ENCODE measurements at places on chromosomes 13 and 19.

DNA sequence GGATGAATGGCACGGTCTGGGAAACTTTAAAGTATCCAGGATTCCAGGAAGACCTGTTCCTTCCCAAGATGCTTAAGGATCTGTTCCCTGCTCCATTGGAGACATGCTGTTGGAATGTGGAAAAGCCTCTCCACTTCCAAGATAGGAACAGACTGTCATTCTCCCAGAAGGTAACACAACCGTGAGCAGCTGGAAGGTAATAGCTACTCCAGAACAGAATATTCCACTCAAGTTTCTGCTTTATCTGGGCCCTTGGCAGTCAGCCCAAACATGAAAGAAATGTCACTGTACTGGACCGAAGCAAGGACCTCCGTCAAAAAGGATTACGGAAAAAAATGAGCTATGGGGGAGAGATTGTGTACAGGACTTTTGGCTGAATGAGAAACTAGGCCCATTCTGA, 420.9 kb upstream of the NBEA start:
- DNase-seq, result no peak

DNA sequence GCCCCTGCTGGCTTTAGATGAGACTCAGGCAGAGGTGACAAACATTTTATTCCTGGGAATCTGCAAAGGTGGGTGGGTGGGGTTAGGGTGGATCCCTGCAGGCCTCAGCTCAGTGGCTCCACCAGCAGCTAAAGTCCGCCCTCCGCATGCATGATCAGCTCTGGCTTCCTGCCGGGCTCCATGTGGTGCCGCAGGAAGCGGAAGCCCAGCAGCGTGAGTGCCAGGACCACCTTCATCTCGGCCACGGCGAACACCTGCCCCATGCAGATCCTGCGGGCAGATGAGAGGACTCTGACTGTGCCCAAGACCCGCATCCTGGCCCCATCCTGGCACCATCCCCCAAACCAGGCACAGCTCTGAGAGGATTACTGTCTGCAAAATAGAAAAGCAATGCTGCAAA, 26.3 kb downstream of the CYP4F2 start:
- DNase-seq, result no peak

DNA sequence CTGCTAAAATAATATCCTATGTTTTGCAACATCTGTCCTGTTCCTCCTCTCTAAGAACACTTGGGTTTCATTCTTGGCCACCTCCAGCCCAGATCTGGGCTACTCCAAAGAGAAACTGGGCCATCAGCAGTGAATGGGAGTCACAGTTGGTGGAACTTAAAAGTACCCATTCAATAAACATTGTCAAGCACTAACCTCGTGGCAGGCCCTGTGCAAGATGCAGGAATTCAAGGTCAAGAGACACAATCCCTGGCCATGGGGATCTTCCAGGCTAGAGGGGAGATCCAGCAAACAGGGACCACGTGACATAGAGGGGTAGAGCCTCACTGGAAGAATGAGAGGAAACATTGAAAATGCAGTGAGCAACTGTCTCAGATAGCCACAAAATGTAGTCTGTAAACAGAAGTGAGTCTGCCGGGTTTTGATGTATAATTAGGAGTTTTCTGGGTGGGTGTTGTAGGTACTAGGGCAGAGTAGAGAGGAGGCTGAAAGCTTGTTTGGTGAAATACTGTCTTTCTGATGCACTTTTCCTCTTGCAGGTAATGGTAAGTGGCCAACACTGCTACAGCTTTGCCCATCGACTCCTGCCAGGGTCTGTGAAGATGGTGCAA, 14.8 kb upstream of the EID2 start:
- DNase-seq, result no peak

- no peak for DNase-seq
These were observed 1314.6 kb downstream of the EFNB2 start for GRCh38 chr13:105220881-105221280.

DNA sequence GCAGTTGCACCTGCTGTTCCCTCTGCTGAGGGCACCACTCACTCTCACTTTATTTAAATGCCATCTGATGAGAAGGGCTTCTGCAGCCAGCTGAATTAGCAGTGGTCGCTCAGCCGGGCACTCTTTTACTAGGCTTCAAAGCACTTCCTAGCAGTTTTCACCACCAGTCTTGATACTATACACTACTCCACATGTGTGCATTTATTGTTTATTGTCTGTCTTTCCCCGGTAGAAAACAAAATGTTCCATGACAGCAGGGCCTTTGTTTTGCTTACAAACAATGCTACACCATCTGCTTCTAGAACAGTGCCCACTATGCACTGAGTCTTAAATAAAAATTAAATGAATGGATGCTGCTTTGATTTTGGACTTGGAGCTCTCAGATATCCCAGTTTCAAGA, 404.9 kb downstream of the FGF14 start:
- DNase-seq, result no peak

DNA sequence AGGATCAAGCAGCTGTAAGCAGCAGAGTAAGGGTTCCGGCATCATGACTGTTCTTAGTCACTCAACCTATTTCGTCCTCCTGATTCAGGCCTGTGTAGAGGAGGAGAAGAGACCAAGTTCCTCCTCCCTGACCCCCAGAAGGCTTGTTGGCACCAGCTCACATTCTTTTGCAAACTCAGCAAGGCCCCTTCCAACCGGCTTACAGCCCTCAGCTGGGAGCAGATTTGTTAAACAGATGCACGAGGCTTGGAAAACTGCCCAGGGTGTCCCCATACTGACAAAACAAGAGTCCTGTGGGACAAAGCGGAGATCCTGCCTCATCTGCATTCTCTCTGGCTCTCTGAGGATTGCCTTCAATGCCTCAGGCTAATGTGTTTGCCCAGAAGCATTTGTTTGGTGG, 113.2 kb upstream of the SOX21 start:
- DNase-seq, result no peak

GRCh38 chr19:4096049-4096892, 27.7 kb downstream of the MAP2K2 start:
- DNase-seq, result no peak

DNA sequence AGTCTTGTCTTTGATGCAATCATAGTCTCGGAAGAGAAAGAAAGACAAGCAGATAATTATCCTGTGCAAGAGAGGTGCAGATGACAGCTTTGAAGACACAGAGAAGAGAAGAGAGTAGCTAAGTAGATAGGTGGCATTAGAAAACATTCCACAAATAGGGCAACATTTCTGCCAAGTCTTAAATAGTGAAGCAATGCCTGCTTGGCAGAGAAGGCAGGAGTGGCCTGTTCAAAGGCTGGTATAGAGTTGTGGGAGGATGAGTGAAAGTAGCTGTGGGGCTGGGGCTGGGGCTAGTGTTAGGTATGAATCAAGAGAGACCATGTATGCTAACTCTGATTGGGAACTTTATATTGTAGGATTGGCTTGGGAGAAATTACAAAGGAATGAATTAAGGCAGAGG, 305.5 kb downstream of the DNAJC15 start:
- DNase-seq, result no peak

DNA sequence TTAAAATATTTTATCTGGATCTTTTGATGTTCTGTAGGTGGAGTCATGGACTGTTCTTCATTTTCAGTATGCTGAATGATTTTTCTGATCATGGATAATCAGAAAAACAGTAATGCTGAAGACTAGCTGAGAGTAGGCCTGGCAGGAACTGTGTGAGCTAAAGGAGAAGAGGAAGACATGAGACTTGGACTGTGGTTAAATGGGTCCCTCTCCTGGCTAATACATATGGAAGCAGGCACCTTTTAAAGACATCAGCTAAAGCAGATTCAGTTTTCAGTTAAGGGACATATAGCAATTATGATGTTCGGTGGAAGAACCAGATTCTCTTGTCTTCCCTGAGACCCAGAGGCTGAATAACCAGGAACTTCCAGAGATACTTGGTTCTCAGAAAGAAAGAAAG, 169.4 kb downstream of the OLFM4 start:
- DNase-seq, result no peak

DNA sequence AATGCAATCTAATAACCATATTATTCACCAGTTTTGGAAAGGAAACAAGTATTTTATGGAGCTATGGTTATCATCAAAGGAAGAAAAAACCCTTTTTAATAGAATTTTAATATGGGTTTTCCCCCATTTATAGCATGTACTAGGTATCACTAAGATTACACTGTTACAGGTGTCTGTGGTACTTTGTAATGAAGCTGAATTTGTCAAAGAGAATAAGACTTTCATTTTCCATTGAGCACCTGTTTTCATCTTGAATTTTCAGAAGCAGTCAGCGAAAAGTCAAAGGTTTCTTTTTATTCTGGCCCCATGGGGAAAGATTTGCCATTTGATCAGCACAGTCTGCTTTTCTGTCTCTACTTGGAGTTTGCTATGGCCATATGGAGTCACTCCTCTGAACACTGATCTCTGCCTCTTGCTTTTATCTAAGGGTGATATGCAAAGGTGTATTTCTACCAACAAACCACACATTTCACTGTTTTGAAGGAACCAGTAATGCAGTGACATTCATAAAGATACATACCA, 590.0 kb downstream of the DCT start:
- no peak for DNase-seq

- no peak for DNase-seq
These were observed 9.4 kb downstream of the ARGLU1 start for GRCh38 chr13:106558527-106558926.

GRCh38 chr13:33945477-33945876, 127.5 kb downstream of the RFC3 start:
- DNase-seq, result no peak

GRCh38 chr13:37011002-37011401, 10.4 kb downstream of the EXOSC8 start:
- DNase-seq, result no peak

- DNase-seq, result no peak
These were observed 782.7 kb downstream of the UQCRFS1 start for GRCh38 chr19:28430214-28430613.

DNA sequence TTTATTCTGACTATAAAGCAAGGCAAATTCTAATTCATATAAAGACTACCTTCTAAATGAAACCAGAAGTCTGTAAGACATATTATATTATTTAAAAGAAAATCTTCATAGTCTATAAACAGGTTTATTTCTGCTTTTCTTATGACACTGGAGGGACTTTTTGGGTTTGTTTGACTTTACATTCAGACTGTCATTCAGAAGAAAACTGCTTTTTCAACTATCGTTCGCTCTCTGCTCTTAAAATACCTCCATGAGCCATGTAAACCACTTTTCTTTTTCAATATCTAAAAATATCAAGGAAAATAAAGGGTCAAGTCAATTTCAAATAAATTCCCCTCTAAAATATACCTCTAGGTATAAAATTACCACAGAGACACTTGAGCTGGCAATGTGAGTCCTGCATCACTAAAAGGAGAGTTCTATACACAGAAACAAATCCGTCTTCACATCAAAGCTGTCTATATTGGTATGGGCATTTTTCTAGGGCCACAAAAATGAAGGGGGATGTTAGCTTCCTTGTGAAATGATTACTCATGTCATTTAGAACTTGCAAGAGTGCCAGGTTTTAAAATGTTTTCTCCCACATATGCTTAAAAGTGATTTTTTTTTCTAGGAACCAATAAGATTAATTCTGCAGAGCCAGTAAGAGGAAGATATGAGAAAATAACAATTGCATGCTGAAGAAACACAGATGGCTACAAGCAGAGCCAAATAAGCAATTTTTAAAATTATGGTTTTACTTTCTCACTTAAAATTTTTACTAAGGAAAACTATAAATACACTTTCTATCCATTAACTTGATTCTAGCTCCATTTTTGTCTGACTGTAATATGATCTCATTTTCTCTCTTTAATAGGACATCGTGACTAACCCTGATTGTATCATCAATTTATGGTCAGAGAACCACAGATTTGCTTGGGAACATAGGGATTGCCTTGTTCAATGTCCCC, 181.8 kb downstream of the TBC1D4 start:
- no peak for DNase-seq

DNA sequence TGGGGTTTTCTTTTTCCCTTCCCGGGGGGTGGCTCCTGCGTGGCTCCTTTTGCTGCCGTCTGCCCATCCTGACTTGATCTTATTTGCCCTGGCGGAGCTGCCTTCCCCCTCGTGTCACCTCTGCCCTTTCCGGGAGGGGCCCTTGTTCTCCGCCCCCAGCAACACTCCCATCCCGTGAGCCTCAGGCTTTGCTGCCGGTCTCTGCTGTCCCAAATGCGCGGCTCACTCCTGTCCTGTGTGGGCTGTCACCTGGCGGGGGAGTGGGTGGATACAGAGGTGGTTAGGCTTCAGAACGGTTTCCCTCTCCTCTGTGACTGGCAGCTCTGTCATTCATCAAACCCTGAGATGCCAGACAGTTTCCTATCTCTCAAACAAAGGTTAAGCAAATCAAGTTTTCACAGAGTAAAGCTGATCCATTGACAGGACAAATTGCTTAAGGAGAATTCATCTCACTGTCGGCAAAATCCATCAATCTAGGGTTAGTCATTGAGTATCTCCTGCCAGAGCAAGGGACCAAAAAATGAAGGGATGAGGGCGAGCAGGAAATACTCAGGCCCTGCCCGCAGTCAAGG, 84.0 kb downstream of the ANKRD10 start:
- no peak for DNase-seq

GRCh38 chr19:42279155-42279901, 10.3 kb downstream of the CIC start:
- no peak for DNase-seq

DNA sequence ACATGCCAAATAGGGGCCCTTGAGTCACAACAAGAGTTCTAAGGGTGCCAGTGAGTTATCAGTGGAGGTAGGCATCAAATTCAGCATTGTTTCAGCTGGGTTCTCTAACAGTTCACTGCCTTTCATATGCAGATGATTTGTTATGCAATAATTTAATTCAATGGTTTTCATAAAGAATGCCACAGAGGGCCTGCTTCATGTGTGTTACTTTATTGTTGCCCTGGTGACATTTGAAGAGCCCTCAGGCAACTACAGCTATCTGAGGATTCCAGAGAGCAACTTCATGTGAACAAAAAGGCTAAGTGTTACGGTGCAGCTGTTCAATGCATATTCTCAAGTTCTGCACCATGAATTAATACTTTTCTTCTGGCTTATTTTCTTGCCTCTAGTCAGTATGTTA, 43.1 kb upstream of the STARD13 start:
- no peak for DNase-seq

GRCh38 chr19:33440241-33440640, 66.7 kb downstream of the CEBPG start:
- DNase-seq, result no peak

DNA sequence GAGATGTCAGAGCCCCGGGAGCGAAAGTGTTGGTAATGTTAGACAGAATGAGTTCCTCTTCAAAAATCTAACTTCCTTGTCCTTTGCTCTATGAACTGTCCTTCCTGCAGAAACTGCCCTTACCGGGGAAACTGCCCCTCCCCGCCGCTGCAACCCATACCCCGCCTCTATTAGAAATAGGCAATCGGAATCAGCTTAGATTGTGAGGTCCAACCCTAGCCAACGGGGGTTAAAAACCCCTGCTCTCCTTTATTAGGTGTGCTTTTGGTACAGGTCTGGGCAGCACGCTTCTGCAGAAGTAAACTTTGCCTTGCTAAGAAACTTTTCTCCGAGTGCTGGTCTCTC, 11.5 kb upstream of the CAPNS1 start:
- DNase-seq, result no peak

- DNase-seq, result no peak
These were observed 601.3 kb upstream of the MIR17HG start for GRCh38 chr13:90746230-90746629.

- DNase-seq, result peak; percentile 58
These were observed 138.9 kb upstream of the RFC3 start for GRCh38 chr13:33678906-33679657.
